ENCODE measurements at places on chromosomes 5 and 9.

GRCh38 chr5:167720676-167721260 lies 570.7 kb upstream of the WWC1 start:
- H3K4me3 ChIP-seq = no peak overlapping the region
- no peaks in the 10 kb centered on the region for H3K36me3 ChIP-seq
- no peak overlapping the region for H3K27ac ChIP-seq
- no peak for DNase-seq
- no peaks in the 10 kb centered on the region for H3K4me1 ChIP-seq

- no peak overlapping the region for H3K27ac ChIP-seq
- H3K36me3 ChIP-seq = peaks cover 60% of the 10 kb centered on the region
- no peaks in the 10 kb centered on the region for H3K4me1 ChIP-seq
- H3K4me3 ChIP-seq = no peak overlapping the region
- H3K27me3 ChIP-seq = no peaks in the 10 kb centered on the region
Measured at GRCh38 chr9:128528445-128529160, 23.8 kb upstream of the SPTAN1 start.

GRCh38 chr5:175849153-175849552 lies 22.2 kb upstream of the CPLX2 start:
- H3K27me3 ChIP-seq = no peaks in the 10 kb centered on the region
- no peak for DNase-seq
- no peak overlapping the region for H3K4me3 ChIP-seq
- no peaks in the 10 kb centered on the region for H3K4me1 ChIP-seq

DNA sequence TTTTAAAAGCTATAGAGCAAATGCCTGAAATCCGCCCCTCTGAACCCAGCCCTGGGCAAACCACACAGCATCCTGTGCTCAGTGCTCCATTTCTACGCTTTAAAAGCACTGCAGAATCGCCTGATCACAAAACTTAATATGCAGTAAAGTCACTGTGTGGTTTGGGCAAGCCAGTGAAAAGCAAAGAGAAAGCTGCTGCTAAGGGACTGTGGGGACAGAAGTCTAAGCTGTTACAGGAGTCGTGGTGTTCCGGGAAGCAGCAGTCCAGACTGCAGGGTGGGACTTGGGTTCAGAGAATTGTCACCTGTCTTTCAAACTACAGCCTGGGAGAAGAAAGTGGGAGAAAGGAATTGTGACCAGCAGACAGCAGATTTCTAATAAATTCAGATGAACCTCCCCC lies 8.2 kb downstream of the RAPGEF1 start:
- H3K4me3 ChIP-seq = no peak overlapping the region
- H3K4me1 ChIP-seq = peaks cover 84% of the 10 kb centered on the region
- DNase-seq = no peak
- H3K27ac ChIP-seq = peak overlapping the region; percentile 58

DNA sequence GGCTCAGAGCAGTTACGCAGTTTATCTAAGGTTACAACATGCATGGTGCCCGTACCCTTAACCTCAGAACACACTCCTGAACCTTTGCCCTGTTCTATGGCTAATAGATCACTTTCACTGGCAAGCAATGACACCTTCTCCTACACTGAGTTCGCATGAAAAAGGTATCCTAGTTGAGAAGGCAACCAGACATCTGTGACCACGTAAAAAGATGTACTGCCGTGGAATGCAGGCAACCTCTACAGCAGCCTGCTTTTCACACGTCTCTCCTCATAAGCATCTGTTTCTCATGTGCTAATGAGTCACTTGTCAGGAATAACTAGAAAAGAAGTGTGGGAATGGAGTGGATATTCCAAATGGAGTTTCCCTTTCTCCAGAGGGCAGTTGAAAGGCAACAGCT lies 71.4 kb downstream of the FBXO38 start:
- H3K4me3 ChIP-seq = no peak overlapping the region
- no peak overlapping the region for H3K27ac ChIP-seq
- DNase-seq = no peak
- H3K4me1 ChIP-seq = no peaks in the 10 kb centered on the region
- H3K36me3 ChIP-seq = no peaks in the 10 kb centered on the region

GRCh38 chr5:159884917-159885620 lies 31.2 kb upstream of the ADRA1B start:
- no peaks in the 10 kb centered on the region for H3K27me3 ChIP-seq
- no peaks in the 10 kb centered on the region for H3K36me3 ChIP-seq
- H3K4me3 ChIP-seq = no peak overlapping the region
- no peak overlapping the region for H3K27ac ChIP-seq
- DNase-seq = no peak
- no peaks in the 10 kb centered on the region for H3K4me1 ChIP-seq

- DNase-seq = peak; percentile 52
- H3K36me3 ChIP-seq = peaks cover 6% of the 10 kb centered on the region
- no peak overlapping the region for H3K27ac ChIP-seq
- no peaks in the 10 kb centered on the region for H3K27me3 ChIP-seq
- no peaks in the 10 kb centered on the region for H3K4me1 ChIP-seq
- no peak overlapping the region for H3K4me3 ChIP-seq
Measured at GRCh38 chr5:38922199-38922598, 76.4 kb downstream of the OSMR start.

GRCh38 chr9:87629104-87629503 lies 96.8 kb upstream of the CTSL start:
- no peak overlapping the region for H3K27ac ChIP-seq
- H3K4me1 ChIP-seq = no peaks in the 10 kb centered on the region
- H3K4me3 ChIP-seq = no peak overlapping the region
- DNase-seq = peak; percentile 35

DNA sequence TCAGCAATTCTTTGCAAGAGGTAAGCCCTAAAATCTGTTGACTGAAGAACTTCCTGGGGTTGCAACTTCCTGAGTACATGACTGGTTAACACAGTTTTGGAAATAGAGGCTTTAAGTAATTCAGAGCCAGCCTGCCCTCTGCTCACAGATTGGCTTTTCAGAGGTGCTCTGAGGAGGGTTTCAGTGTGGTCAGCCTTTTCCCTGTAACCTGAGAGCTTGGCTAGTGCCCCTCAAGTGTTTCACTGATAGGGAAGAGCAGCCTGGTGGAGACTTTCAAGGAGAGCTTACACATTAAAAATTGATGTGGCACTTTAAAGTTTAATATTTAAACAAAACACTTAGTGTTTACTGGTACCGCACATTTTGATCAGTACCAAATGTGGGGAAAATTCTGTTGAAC lies 56.7 kb upstream of the FOXB2 start:
- no peak overlapping the region for H3K27ac ChIP-seq
- no peaks in the 10 kb centered on the region for H3K27me3 ChIP-seq
- no peaks in the 10 kb centered on the region for H3K36me3 ChIP-seq
- no peak for DNase-seq
- H3K4me1 ChIP-seq = no peaks in the 10 kb centered on the region

DNA sequence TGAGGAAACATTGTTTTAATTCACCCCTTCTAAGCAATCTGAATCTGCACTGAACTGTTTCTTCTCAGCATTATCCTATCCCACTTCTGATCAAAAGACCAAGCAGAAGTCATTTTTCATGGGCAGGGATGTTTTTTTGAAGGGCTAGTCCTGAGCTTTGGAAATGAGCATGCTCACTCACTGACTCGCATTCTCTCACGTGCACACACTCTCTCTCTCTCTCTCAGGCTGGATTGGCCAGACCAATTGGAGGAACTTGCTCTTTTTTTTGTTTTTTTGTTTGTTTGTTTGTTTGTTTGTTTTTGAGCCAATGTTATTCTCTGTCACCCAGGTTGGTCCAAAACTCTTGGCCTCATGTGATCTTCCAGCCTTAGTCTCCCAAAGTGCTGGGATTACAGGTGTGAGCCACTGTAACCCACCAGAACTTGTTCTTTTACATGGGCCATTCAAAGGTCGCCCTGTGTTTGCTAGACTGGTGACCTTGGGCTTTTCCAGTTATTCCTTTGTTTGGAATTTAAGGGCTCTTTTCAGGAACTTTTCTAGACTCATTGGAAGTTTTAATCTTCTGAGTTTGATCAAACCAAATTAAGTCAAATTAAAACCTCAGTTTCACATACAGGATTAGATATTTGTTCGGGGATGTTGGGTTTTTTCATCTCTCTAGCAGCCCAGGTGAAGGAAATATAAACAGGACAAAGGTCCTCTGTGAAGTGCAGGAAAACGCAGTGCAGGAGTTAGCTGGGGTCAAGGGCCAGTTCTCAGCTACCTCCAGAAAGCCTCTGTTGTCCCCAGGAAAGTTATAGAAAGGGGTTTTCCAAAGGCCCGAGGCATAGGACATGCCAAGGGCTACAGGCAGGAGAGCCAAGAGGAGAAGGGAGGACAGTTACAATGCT lies 13.1 kb downstream of the FAXDC2 start:
- H3K27ac ChIP-seq = no peak overlapping the region
- H3K36me3 ChIP-seq = peaks cover 3% of the 10 kb centered on the region

All from thyroid gland (tissue), 4 donors.